ENCODE measurements at places on chromosomes 7 and 10.

GRCh38 chr7:156378806-156379205 is 261.8 kb upstream of the RNF32 start:
- DNase-seq = no peak

DNA sequence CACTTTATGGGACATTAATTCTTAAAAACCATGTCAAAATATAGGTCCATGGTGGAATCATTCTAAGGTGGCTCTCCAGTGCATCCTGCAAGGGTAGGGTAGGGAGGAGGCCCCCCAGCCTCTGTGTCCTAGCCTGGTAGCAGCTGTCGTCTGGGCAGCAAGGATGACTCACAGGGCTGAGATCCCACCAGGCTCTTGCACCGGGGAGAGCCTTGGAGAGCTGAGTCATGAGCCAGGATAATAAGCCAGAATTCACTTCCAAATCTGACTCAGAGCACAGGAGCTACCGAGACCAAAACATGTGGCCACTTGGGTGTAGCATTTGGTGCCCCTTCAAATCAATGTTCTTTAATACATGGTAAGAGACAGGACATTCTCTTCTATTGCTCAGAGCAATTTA is 298.5 kb downstream of the NEBL start:
- peak; percentile 22 for DNase-seq

GRCh38 chr7:8433477-8434289 is at the start of gene NXPH1:
Gene NXPH1 (plus strand): TSS chr7:8433609.
- peak; percentile 48 for DNase-seq

DNA sequence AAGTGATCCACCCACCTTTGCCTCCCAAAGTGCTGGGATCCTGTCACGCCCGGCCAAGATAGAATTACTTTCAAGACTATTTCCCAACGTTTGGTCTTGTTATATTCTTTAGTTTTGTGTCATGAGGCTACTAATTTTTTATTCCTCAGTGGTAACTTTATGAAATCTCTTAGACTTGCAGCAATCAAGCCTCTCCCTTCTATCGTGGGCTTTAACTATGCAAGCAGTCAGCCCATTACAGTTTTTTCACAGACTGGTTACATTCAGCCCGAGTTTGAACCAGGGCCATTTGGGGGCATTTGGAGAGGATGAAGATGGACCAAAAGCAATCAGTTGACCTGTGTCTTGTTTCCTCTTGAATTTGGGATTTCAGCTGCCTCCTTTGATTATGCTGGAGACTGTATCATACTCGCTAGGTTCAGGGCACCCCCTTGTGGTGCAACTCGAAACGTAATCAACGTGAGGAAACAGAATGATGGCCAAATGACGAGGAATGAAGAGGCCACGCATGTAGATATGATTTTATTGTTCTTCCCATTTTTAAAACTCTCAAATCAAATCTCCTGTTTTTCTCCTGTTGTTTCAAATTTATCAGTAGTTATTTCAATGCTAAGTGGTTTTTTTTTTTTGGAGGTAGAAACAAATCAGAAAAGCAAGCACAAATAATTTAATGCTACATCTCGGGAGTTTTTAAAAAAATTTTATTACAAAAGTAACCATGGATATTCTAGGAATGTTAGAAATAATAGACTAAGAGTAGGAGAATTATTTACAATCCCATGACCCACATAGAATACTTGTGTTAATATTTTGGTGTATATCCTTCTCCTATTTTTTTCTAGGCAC is 151.6 kb downstream of the KIAA1217 start:
- peak; percentile 53 for DNase-seq

DNA sequence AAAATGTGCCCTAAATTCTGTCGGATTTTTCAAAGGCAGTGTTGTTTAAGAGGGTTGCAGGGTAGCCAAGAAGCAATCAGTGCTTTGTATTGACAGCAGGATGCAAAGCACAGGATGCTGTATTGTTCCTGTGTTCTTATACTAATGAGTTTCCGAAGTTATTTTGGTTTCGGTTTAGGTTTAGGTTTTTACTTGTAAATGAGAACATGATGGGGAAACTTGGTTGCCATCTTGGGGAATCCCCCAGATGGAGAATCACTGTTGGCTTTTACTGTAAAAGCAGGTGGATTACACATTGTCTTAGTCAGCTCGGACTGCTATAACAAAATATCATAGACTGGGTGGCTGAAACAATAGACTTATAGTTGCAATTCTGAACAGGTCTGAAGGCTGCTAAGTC is 72.1 kb downstream of the INHBA start:
- DNase-seq = no peak

- DNase-seq = no peak
Observed at GRCh38 chr7:35753761-35754603, 46.9 kb upstream of the SEPTIN7 start.

- DNase-seq = no peak
Observed at GRCh38 chr7:32212321-32212720, 142.1 kb upstream of the PDE1C start.

- no peak for DNase-seq
Observed at GRCh38 chr10:13390604-13391522, 42.8 kb upstream of the SEPHS1 start.

DNA sequence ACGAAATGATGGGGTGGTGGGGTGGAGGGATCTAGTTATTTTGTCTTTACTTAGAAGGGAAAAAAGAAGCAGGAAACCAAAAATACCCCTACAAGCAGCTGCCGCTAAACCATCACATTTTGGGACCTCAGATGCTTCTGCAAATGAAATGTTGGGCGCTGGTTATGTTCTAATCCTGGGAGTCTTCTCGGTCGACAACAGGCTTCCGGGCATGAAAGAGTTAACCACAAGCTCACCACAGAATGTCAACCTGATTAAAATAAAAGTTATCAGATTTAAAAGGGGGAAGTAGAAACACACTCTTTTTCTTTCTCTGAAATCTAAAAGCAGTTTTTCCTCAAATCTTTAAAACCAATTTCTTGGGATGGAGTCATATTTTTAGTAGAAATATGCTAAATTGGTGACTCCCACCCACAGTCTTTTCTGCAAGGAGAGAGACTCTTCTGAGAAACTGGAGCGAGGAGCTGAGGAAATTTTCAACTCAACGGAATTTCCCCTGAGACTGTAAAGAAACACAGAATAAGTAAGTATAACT is 16.8 kb downstream of the IL2RA start:
- no peak for DNase-seq

- DNase-seq = peak; percentile 90
Observed at GRCh38 chr7:141737836-141738591, at the start of gene SSBP1. Gene SSBP1 (plus strand): TSS chr7:141738358. CDS start chr7:141739167, 809 bp downstream.

- DNase-seq = no peak
Observed at GRCh38 chr10:673492-673891, 16.0 kb downstream of the DIP2C start.

- no peak for DNase-seq
Observed at GRCh38 chr10:49083261-49083660, 32.1 kb downstream of the VSTM4 start.

- no peak for DNase-seq
Observed at GRCh38 chr10:131075218-131075770, 236.2 kb downstream of the TCERG1L start.

DNA sequence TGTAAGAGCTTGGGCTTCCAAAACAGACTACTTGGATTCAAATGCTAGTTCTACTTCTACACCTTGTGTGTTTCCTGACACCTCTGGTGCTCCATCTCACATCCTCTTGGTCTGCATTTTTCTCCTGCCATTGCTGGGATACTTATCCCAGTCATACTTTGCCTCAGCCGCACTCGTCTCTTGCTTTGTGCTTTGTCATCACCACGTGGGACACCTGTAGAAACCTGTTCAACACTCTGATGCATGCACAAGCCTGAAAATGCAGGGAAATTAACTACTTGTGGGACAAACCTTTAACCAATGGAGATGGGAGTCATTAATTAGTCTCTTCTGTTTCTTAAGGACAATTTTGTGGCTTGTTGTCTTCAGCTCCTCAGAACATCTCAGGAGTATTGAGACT is 94.2 kb upstream of the PHYHIPL start:
- DNase-seq = no peak

DNA sequence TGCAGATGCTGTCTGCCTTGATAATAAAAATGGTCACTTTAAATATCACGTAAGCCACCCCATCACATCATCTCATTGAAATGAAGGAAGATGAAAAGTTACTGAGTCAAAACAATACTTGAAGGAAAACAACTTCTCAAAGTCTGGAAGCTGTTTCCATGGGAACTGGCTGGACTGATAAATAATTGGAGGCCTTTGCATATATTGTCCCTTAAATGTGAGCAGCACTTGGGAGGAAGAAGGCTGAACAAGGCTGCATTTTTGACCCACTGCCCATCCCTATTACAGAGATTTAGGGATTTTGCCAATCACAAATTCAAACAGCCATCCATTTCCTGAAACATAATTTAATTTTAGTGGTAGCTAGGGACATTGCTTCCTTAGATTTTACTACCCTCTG is 18.2 kb upstream of the MAGI2 start:
- DNase-seq = no peak

DNA sequence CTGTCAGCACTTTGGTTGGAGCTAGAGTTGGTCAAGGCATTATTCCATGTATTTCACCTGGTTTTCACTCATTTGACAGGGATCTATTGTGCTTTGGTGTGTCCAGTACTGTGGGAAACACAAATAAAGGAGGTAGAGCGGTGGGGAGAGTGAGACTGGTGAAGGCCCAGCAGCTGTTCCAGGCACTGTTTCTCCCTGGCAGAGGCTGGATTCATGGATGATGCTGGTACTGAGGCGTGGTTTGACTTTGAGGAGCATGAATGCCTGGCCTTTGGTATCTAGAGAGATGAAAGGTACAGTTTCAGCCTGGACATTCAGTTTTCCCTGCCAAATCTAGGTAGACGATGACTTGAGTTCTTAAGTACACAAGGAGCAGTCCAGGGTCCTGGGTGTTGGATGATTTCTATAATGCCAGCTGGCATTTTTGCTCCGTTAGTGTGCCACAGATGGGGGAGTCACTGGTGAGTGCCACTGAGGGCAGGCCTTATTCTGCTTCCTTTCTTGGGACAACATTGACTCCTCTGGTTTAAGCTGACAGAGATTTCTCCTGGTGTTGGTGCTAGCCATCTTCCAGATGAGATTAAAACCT is 162.2 kb upstream of the BMPER start:
- no peak for DNase-seq

- no peak for DNase-seq
Observed at GRCh38 chr7:18762189-18762588, 266.6 kb downstream of the HDAC9 start.

DNA sequence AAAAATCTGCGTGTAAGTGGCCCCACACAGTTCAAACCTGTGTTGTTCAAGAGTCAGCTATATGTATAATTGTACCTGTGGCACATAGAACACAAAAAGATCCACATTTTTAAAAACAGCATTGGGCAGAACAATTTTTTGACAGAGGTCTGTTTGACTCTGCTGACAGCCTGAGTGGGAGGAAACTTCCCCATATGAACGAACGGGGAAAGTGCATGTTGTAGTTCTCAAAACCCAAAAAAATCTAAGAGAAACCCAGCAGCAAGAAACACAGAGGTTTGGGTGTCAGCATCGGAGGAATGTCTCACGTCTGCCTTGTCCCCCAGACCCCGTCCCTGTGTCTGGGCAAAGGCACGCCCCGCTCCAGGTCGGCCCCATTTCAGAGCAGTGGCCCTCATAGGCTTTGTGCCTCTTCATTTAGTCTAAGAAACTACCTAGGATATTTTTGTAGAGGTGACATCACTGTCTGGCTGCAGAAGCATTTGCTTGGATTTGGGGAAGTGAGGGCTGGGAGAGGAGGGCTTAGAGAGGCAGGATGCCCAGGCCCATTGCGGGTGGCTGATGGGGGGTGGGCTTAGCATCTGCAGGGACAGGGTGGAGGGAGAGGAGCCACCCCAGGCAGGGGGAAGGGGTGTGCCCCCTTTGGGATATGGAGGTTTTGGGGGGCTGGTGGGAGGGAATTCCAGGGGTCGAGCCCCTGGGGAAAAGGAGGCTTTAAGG is 11.0 kb downstream of the CUX1 start:
- no peak for DNase-seq

DNA sequence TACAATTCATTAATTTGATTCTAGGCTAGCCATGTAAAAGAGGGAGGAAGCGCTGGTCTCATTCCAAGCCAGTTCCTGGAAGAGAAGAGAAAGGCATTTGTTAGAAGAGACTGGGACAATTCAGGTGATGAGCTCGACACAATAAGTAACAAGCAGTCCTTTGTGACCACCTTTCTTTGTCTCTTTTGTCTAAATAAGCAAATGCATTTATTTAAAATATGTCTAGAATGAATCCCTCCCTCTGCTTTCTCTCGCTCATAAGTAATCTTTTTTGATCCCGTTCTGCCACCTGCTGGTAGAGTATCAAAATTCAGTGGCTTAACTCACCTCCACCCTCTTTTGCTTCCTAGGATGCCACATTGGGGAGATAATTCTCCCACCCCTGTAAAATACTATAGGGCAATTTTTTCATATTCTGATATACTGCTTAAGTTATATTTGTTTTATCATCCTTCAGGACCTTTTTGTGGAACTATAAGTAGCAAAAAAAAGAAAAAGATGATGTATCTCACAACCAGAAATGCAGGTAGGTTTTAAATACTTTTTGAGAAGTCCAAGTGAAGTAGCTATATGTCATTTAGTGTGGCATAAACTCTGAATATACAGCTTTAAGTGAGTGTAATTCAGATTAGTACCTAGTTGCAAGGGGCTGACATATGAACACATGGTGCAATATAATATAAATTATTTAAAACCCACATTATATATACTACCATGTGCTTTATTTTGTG is 91.5 kb downstream of the GSDME start:
- DNase-seq = peak; percentile 30

DNA sequence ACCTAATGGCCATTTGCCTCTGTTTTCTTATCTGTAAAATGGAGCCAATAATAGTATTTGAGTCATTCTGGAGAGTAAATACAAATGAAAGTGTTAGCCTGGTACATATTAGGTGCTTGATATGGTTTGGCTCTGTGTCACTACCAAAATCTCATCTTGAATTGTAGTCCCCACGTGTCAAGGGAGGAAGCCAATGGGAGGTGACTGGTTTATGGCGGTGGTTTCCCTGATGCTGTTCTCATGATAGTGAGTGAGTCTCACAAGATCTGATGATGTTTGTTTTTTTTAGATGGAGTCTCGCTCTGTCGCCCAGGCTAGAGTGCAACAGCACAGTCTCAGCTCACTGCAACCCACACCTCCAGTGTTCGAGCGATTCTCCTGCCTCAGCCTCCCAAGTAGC is 194.0 kb upstream of the SEMA3E start:
- no peak for DNase-seq

GRCh38 chr7:24877790-24878311 is 102.1 kb downstream of the OSBPL3 start:
- no peak for DNase-seq

DNA sequence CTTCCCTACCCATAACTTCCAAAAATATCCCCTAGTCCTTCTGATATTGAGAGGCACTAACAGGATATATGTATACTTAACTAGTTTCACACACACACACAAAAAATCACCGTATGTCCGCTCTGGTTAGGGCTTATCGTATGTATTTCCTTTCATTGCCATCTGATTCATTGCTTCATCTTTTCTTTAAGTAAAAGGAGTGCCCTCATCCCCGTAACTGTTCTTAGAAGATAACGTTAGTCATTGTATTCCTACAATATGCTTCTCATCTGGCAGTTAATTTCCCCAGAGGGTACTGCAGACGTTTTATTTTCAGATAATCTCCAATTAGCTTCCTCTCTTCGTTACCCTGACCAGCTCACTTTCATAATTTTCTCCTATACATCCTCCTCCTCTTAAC is 37.3 kb downstream of the NRCAM start:
- no peak for DNase-seq

GRCh38 chr10:101972761-101973160 is 83.2 kb downstream of the ARMH3 start:
- DNase-seq = no peak
